ENCODE measurements at places on chromosomes 1 and 21.

DNA sequence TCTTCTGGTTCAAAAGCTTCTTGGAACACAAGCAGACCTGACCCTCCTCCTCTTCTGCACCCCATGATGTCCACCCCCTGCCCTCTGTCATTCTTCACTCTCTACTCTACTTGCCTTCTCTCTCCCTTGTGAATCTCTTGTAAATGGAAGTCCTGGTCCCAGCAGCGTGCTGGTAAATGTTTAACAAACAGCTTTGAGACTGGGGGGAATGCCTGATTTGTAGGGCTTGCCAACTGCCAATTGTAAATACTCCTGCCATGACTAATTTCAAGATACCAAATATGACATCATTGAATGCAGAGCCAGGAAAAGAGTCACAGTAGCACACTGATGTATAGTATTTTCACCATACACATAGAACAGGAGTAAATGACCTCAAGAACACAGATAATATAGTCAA, 40.9 kb upstream of the LRRN2 start:
- no peaks in the 10 kb centered on the region for H3K36me3 ChIP-seq
- peak overlapping the region; percentile 75 for H3K27ac ChIP-seq
- DNase-seq, result peak; percentile 78
- H3K27me3 ChIP-seq, result peaks cover 3% of the 10 kb centered on the region

DNA sequence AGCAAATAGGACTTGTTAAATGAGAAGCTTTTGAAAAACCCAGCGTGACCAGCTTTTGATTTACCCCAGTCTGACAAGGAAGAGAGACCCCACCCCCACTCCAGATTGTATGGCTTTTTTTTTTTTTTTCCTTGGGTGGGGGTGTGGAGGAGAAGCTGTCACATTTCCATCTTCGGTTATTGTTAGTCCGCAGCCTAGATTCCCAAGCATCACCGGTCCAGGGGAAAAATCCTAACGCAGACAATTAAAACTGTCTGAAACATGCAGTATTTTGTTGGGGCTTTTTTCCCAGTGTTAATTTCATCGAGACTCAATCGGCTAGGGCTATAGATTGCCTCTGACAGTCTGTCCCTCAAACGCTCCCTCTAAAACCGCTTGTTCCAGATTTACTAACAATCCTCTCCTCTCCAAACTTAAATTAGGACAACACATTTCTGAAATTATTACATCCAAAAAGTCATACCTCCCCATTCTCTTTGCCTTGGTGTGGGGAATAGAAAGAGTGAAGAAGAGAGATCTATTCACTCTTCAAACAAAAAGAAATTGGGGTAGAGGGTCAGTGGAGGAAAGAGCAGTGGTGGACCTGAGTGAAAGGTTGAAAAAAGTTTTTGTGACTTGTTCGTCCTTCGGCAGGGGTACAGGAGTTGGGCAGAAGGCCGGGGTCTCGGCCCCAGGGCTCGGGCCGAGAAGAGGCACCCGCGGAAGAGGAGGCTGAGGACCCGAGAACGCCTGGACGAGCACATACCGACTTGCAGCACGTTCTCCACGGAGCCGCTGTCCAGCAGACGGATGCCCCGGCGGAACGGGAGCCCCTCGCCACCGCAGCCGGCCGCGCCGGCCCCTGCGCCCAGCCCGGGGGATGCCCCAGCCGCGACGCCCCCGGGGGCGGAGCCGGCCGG, 1.1 kb downstream of the ZSWIM5 start:
- H3K36me3 ChIP-seq, result no peaks in the 10 kb centered on the region
- H3K27ac ChIP-seq, result no peak overlapping the region
- peaks cover 31% of the 10 kb centered on the region for H3K27me3 ChIP-seq
- no peaks in the 10 kb centered on the region for H3K4me1 ChIP-seq
- DNase-seq, result peak; percentile 40
- H3K4me3 ChIP-seq, result no peak overlapping the region

DNA sequence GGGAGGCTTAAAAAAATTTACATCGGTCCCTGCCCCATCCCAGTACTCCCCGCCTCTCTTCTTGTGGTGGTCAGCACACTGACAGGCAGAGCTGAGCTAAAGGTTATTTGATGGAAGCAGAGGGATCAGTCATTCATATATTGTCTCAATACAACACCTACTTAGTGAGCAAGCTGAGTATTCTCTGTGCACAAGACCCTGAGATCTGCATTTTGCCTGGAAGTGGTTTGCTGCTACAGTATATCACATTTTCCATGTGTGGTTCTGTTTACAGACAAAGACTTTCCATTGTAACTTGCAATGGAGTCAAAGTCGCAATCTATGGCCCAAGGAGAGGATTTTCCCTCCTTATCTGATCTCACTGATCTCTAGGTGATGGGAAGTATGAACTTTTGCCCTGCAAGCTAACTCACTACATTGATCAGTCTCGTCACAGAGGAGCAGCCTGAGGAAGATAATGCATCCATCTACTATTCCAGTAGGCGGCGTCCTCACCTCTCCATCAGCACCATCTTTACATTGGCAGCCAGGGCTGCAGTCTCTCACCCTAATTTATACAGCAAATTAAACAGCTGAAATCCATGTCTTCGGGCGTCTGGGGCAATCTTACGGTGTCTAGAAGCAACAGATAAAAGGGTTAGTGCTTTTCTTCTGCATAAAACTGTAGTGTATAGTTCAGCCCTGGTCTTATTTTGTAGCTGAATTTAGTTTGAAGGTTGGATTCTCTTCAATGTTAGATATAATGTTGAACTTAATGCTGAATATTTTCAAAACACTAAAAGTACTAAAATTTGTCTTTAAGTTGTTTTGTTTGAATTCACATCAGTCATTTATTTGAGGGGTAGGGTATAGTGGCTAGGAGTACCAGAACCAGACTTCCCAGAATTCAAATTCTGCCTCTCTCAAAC, 3.2 kb upstream of the TRAF5 start:
- no peak overlapping the region for H3K27ac ChIP-seq
- peak; percentile 68 for DNase-seq
- H3K27me3 ChIP-seq, result no peaks in the 10 kb centered on the region

GRCh38 chr21:41016472-41016871, 151.5 kb upstream of the BACE2 start:
- no peaks in the 10 kb centered on the region for H3K27me3 ChIP-seq
- H3K4me1 ChIP-seq, result no peaks in the 10 kb centered on the region
- no peak overlapping the region for H3K4me3 ChIP-seq
- DNase-seq, result no peak

- no peak for DNase-seq
- H3K4me1 ChIP-seq, result peaks cover 12% of the 10 kb centered on the region
- no peaks in the 10 kb centered on the region for H3K36me3 ChIP-seq
- H3K27me3 ChIP-seq, result no peaks in the 10 kb centered on the region
- no peak overlapping the region for H3K27ac ChIP-seq
Measured at GRCh38 chr1:208835097-208835463, 590.9 kb upstream of the PLXNA2 start.

- no peaks in the 10 kb centered on the region for H3K27me3 ChIP-seq
- peaks cover 20% of the 10 kb centered on the region for H3K4me1 ChIP-seq
- peak; percentile 48 for DNase-seq
- H3K4me3 ChIP-seq, result no peak overlapping the region
- H3K36me3 ChIP-seq, result no peaks in the 10 kb centered on the region
Measured at GRCh38 chr1:170734412-170735175, 70.7 kb downstream of the PRRX1 start.

DNA sequence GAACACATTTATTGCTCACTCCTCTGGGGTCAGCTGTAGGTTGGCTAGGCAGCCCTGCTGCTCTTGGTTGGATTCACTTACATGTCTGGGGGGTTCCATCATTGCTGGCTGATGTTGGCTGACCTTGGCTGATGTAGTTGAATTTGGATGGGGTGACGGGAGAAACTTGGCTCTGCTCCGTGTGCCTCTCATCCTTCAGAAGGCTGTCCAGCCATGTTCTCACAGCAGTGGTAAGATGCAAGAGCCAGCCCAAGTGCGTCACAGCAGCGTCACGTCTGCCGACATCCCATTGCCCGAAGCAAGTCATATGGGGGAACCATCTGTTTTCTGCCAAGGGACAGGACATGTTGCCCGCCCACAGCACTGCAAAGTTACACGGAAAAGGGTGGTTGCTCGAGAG, 613.5 kb downstream of the MATN1 start:
- no peak for DNase-seq
- H3K4me3 ChIP-seq, result no peak overlapping the region
- no peaks in the 10 kb centered on the region for H3K4me1 ChIP-seq
- H3K27ac ChIP-seq, result no peak overlapping the region

- H3K36me3 ChIP-seq, result no peaks in the 10 kb centered on the region
- H3K4me3 ChIP-seq, result no peak overlapping the region
- H3K27me3 ChIP-seq, result peaks cover 3% of the 10 kb centered on the region
- no peak for DNase-seq
- peaks cover 8% of the 10 kb centered on the region for H3K4me1 ChIP-seq
Measured at GRCh38 chr1:20615946-20616846, 17.1 kb upstream of the PINK1 start.

GRCh38 chr1:233140499-233140898, 155.0 kb downstream of the PCNX2 start:
- no peaks in the 10 kb centered on the region for H3K36me3 ChIP-seq
- no peaks in the 10 kb centered on the region for H3K4me1 ChIP-seq
- peak; percentile 2 for DNase-seq
- no peaks in the 10 kb centered on the region for H3K27me3 ChIP-seq
- H3K27ac ChIP-seq, result no peak overlapping the region
